ENCODE measurements at places on chromosomes 11 and 22.

DNA sequence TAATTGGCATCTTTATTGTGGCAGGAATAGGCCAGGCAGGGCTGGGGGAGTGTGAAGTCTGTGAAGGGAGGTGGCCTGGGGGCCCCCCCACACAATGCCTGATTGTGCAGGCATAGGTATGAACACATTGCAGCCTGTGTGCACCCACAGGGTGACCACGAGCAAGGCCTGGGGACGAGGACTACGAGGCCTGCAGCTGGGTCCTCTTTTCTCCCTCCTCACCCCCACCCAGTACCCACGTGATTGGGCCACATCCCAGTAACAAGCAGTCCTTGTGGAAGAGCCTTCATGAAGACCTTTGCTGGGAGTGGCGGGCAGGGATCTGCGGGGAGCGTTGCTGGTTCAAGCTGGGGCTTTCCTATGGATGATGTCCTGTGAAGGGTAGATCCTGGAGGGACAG, 29.3 kb downstream of the ZBTB16 start:
- no peak for DNase-seq

DNA sequence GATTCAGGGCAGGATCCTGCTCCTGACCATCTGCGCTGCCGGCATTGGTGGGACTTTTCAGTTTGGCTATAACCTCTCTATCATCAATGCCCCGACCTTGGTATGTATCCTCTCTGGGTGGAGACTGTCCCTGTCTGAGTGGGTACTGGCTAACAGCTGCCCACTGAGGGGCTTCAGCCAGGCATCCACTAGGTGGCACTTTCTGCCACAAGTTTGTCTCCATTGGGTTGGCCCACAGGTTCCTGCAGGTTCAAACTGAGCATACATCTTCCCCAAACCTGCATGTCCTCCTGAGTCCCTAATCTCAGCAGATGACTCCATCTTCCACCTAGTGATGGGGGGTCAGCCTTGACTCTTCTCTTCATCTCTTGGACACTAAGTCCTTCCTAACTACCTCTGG, 4.4 kb downstream of the SLC2A11 start:
- no peak for DNase-seq

- no peak for DNase-seq
Measured at GRCh38 chr11:62401811-62402210, 17.0 kb upstream of the SCGB1A1 start.

DNA sequence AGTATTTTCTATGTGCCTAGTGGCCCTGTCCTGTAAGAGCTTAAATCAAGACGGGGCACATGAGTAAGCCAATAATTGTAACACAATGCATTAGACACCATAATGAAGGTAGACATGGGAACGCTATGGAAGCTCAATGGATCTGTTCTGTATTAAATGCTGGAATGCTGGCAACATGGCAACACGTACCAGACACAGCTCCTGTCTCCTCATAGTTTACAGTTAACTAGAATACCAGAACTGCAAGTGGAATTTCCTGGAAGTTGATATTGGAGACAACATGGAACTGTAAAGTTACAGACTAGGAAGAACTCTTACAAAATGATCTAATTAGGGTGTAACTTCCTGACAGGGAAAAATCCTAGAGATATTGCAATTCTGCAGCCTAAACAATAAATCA, 12.4 kb downstream of the P4HA3 start:
- DNase-seq: no peak

DNA sequence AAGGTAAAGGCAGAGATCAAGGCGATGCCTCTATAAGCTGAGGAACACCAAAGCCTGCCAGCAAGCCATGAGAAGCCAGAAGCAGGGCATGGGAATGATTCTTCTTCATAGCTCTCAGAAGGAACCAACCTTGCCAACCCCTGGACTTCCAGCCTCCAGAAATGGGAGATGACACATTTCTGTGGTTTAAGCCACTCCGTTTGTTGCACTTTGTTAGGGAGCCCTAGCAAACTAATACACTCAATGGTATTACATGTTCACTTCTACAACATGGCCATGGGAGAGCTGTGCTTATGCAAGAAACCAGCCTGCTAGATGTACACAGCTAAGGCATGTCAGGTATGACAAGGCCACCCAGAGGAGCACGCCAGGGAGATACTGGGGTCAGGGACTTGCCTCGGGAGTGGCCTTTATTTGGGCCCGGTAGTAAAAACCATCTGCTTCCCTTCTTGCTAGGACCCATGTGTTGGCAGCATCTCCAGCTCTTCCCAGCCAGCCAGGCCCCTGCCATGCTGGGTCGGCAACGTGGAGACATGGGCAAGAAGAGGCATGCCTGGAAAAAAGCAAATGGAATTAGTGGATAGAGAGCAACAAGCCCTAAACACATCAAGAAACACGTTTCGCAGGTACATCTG, 3.6 kb downstream of the C11orf16 start:
- no peak for DNase-seq

GRCh38 chr11:40204228-40204627, 1255.2 kb downstream of the LRRC4C start:
- DNase-seq: no peak

DNA sequence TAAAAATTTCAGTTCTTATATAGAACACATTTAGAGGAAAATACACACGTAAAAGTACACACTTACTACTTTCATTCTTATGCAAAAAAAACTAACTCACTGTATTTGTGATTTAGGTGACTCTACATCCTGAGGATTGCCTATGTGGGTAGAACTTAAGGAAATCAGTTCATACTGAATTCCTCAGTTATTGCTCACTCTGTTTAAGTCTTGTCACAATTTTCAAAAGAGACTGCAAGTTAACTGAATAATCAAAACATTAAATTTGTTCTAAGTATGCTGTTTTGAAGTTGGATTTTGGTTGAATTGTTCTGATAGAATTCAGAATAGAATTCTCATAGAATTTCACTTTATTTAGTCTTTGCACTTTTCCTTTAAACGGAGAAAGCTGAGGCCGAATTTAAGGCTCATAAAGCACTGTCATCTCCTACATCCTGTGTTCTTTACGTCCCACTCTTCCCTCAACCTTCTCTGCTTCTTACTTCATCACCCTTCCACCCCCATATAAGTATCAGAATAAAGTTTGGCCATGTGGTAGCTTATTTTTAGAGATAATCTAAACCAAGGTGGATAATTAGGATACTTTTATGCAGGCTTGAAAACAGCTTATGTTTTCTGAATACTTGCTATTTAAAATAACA, 59.8 kb downstream of the APOL5 start:
- DNase-seq: no peak

GRCh38 chr11:46674463-46675287, 25.7 kb downstream of the ARHGAP1 start:
- DNase-seq: no peak

DNA sequence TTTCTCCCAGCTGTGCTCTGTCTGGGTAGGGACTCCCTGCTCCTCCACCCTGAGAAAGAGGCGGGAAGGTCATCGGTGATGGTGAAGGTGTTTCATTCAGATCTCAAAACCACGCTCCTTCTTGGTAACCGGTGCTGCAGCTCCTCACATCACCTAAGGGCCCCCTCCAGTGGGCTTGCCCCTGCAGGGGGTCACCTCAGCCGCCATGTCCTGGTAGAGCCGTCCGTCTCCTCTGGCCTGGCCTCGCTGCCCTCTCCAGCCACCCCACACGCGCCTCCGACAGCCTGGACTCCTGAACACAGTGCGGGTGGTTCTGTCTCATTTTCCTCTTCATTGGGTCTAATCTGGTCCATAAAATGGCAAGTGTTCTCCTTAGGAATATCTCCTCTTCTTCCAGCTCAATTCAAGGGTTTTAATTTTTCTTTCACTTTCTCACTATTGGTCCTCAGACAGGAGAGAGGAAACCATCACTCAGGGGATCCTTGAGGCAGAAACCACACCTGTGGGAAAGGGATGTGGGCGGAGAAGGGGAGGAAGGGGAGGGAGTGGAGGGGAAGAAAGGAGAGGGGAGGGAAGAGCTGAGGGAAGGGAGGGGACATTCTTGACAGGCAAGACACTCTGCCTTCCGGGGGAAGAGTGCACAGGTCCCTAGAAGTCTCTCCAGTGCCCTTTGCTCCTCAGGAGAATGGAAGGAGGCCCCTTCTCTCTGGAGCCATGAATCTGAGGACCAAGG, 1338.4 kb downstream of the TBC1D22A start:
- DNase-seq: no peak
